HTR-8/SVneo (cell line): ENCODE measurements at places on chromosomes 16 and 17.

DNA sequence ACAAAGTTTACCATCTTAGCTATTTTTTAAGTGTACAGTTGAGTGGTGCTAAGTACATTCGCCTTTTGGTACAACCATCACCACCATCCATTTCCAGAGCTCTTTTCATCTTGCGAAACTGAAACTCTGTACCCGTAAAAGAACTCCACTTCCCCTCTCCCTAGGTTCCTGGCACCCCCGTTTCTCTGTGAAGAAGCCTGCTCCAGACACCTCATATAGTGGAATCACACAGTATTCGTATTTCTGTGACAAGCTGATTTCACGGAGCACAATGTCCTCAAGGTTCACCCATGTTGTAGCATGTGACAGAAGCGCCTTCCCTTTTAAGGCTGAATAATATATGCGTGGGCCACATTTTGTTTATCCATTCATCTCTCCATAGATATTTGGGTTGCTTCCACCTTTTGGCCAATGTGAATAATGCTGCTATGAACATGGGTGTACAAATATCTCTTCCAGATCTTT lies 54.2 kb upstream of the MAP3K14 start:
- DNase-seq, result no peak

- peak; percentile 75 for DNase-seq
Measured at GRCh38 chr17:66904760-66905624, 59.5 kb upstream of the CACNG4 start.

- no peak for DNase-seq
Measured at GRCh38 chr17:33595828-33596227, 302.7 kb upstream of the ASIC2 start.

GRCh38 chr16:70375636-70376611 lies 29.2 kb downstream of the DDX19A start:
- DNase-seq, result no peak

DNA sequence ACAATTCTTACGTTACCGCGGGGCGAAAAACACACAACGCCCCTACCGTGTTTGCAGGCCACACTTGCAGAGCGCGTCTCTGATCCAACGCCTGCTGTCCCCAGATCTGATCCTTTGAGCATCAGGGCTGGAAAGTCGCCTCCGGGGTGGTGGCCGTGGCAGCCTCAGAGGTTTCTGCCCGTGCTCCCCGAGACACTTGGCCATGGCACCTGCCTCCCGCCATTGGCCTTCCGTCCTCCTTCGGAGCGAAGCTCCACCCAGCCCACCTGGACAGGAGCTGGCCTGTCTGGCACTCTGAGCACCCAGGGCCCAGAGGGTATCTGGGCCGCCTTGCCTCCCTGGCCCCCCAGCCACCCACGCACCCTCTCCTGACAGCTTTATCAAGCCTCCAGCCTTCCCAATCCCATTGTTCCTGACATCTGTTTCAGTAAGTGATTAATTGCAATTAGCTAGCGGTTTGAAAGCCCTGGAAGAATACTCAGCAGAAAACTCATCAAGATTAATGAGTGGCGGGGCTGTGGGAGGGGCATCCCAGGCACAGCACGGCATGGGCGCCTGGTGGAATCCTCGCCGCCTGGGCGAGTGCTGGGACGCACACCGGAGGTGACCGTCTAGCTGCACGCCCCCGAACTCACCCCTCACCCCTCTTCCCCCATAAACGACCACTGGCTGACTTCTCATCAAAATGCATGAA lies 181.5 kb upstream of the GSE1 start:
- no peak for DNase-seq

GRCh38 chr17:52995881-52996280 lies 826.8 kb upstream of the KIF2B start:
- DNase-seq, result no peak

- DNase-seq, result no peak
Measured at GRCh38 chr16:61544165-61544564, 492.1 kb downstream of the CDH8 start.

- no peak for DNase-seq
Measured at GRCh38 chr17:2978116-2978515, 85.3 kb downstream of the OR1D5 start.

GRCh38 chr16:715477-716199 lies 720 bp downstream of the METRN start:
- no peak for DNase-seq

GRCh38 chr16:56289862-56290261 lies 98.6 kb downstream of the GNAO1 start:
- DNase-seq, result no peak

- DNase-seq, result no peak
Measured at GRCh38 chr17:52532373-52532772, 373.9 kb upstream of the CA10 start.

DNA sequence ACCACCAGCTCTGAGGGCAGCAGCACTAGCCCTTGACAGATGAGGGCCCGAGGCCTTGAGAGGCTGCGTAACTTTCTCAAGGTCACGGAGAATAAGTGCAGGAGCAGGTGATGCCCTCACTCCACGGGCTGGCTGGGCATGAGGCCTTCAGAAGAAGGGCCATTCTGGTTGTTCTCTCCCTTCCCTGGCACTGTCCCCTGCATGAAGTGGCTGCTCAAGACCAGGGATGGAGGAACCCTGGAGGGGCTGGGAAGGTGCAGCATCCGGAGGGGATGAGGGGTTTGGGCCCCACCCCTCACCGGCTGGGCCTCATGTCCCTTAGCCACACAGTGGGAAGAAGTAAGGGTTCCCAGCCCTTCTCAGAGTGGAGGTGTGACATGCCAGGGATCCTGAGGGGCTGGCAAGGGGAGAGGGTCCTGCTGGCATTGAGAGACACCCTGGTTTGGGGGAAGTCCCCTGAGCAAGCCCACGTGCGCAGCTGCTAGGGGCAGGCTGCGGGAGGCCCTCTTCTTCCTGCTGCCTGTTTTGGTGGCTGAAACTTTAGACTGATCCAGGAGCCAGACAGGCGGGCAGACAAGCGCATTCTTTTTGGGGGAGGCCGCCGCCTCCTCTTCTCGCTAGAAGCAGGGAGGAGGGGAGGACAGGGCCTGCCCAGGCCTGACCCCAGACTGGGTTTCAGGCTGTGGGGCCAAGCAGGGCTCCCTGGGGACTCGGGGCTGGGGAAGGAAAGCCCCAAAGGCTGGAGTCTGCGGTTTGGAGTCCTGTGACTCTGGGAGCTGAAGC lies 74.0 kb downstream of the N4BP1 start:
- no peak for DNase-seq

GRCh38 chr17:56740481-56740880 lies 93.2 kb downstream of the C17orf67 start:
- DNase-seq, result no peak

GRCh38 chr16:1826691-1827573 lies at the start of the genes FAHD1 and HAGH:
TSS of gene FAHD1 (plus strand) at chr16:1827206. CDS start at chr16:1827239, 33 bp downstream.
TSS of gene HAGH (minus strand) at chr16:1826825. CDS start at chr16:1826787, 38 bp downstream.
- DNase-seq, result peak; percentile 99

GRCh38 chr17:72657467-72658317 lies 434.8 kb downstream of the SLC39A11 start:
- no peak for DNase-seq

- no peak for DNase-seq
Measured at GRCh38 chr16:50038756-50039529, 13.9 kb downstream of the CNEP1R1 start.

GRCh38 chr16:50842589-50842988 lies 100.7 kb downstream of the CYLD start:
- no peak for DNase-seq

DNA sequence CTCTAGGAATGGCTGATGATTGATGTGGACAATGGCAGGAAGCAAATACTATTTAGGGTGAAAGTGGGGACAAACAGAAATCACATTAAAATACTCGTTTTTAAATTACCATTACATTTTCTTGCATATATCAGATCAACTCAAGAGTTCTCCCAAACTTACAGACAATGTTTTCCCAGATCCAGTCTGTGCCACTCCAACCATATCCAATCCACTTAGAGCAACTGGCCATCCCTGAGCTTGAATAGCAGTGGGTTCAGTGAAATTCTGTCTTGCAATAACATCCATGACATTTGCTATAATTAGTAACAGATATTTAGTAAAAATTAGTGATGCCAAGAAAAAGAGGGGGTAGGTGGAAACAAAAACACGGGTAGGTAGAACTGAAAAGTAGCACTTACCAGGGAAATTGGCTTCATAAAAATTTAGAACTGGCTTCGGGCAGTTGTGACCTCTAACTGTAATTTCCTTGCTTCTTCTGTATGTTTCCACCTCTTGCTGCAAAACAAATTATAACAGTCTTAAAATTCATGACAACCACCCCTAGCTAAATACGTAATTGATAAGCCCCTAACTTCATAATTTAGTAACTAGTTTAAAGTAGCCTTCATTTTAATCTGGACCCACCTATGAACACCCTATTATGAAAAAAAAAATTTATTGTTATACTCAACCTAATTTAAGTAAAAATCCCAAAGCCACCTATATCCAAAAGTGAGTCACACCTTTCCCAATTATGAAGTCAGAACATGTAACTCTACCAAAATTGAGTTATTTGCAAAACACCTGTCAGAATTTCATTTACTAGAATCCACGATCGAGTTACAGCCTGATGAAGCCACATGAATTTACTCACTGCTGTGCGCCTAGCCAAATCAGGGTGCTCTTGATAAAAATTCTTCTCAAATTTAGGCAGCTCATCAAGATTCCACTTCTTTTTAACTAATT lies 2.0 kb downstream of the DDX5 start:
- no peak for DNase-seq

- DNase-seq, result no peak
Measured at GRCh38 chr17:33838281-33838680, 416.8 kb upstream of the CCL2 start.

- DNase-seq, result no peak
Measured at GRCh38 chr16:85395913-85396878, 216.9 kb upstream of the GSE1 start.

GRCh38 chr17:41486809-41487530 lies 2.7 kb downstream of the KRT36 start:
- no peak for DNase-seq

DNA sequence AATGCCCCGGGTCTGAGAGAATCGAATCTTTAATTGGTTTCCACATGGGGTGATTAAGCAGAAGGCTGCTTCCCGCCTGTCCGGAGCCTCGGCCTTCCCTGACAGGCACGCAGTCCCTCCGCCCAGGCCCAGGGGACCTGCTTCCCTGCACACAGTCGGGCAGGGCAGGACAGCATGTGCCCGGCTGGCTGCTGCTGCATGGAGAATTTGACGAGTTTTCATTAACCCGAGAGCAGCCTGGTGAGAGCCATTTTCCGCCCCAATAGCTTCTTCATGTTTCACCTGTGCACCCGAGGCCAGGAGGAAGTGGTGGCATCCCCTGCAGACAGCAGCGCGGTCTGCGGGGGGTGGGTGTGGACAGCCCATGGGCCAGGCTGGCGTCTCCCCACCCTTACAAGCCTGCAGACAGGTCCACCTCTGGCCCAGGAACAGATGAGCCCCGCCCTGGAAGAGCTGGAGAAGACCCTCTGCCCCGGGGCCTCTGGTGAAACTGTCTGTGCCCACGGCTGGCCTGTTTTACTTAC lies 67.0 kb downstream of the KLHDC4 start:
- DNase-seq, result no peak

DNA sequence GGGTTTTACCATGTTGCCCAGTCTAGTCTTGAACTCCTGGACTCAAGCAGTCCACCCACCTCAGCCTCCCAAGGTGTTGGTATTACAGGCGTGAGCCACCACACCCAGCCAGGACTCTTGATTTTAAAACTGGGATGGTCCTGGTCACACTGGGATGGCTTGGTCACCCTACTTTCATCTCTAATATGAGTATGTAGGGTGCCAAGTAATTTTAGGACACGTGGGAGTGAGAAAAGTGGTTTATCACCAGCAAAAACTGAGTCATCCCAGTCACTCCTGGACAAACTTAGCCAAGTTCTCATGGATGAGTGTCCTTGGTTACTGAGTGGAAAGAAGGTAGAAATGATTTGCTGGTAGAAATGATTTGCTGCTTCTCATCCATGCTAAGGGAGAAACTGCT lies 9.9 kb downstream of the CLEC19A start:
- DNase-seq, result no peak

DNA sequence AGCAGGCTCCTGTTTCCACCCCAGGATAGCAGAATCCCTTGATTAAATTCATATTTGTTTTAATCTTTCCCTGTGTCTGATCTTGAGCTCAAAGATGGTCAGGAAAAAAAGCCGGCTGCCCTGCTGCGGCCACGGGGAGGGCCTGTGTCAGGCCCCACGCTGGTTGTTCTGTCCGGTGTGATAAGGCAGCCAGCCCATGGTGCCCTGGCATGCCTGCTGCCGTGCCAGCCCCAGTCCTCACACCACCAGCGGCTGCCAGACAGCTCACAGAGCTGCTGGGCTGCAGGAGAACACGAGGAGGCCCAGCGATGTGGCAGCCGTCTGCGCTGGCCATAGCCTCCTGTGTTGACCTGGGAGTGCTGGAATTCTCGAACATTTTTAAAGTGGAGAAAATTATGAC lies 34.7 kb upstream of the BRD7 start:
- no peak for DNase-seq

DNA sequence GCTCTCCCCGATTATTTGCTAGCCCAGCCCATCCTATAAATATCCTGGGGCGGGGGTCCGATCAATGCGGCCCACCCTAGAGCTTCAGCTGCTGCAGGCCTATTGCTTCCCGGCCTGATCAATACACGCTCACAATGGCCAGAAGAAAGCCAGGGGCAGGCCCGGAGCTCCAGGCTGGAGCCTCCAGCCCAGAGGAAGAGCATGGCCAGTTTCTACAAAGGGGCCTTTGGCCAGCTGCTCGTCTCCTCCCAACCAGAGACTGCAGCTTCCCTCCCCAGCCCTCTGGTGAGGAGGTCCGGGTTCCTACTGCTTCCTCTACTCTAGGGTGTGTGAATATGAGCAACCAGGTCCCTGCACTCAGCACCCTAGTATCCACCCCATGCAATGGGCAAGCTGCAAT lies 36.7 kb downstream of the SALL1 start:
- no peak for DNase-seq

DNA sequence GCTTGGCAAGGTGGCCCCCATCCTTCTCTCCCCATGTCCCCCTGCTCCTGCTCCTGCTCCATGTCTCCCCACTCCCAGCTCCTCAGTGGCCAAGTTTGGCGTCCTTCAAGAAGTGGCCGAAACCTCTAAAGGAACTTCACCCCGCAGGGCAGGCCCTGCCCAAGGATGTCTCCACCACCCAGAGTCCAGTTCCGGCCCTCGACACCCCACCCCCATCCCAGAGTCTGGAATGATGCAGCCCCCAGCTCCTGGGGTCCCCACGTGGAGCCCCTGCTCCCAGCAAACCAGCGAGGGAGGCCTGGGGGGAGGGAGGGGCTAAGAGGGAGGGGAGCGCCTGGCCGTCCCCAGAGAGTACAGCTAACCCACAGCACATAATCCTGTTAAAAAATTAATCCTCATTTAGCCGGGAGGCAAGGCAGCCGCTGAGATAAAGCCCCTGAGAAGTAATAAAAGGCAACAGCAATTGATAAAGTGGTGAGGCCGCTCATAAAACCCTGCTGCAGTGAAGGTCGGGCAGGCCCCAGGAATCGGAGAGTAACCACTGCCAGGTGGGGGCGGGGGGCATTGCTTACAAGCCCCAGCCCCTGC lies 9.9 kb upstream of the ENPP7 start:
- no peak for DNase-seq

DNA sequence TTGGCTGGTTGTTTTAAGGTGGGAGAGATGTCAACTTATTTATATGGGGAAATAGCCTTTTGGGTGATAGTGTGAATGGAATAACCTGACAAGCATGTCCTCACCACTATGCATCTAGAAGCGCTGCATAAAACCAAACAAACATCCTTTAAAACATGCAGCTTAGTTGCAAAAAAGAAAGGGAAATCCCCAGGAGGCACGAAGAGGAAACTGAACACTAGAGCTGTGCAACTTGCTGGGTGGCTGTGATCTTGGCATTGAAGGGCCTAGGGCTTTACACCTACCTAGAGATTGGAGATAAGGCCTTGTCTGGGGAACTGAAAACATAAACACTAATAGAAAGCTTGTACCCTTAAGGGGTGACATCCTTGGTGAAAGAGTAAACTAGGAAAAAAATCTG lies 7.3 kb downstream of the C16orf54 start:
- DNase-seq, result no peak
